ENCODE measurements at places on chromosomes 12 and 14. TPM values are rescaled to one million over a fixed set of nuclear protein-coding genes. Genes with fewer than 3 reads are reported as not detected.

DNA sequence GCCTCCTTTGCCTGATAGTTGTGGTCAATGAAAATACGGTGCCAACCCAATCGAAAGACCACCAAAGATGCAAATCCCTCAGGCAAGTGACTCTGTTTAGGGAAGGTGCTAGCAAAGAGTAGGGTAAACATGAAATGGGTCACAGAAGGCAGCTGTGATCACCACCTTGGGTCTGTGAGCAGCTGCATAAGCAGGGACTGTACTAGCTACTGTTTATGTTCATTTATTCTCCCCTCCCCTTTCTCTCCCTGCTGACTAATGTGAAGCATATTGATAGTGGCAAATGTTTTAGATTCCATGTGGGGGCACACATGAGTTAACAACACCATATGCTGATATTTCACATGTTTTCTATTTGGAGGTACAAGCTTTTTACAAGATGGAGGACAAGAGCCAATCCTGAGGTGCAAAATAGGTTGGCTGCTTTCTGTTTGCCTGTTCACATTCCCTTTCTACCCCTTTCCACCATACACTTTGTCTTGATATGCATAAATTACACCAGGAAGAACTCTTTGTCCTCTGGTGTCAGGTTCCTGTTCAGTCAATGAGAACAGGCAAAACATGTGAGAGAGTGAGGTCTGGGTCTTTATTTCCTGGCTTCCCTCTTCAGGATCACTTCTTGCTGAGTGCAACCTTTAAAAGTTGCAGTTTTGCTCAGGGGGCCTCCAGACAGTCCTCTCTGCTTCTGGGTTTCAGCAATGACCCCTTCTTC lies 71.1 kb downstream of the AVPR1A start:
- DNase-seq, result no peak

- no peak for DNase-seq
Measured at GRCh38 chr14:31266437-31267331, 59.1 kb upstream of the HECTD1 start.

- DNase-seq, result no peak
Measured at GRCh38 chr12:47449797-47450196, 256.0 kb downstream of the RPAP3 start.

DNA sequence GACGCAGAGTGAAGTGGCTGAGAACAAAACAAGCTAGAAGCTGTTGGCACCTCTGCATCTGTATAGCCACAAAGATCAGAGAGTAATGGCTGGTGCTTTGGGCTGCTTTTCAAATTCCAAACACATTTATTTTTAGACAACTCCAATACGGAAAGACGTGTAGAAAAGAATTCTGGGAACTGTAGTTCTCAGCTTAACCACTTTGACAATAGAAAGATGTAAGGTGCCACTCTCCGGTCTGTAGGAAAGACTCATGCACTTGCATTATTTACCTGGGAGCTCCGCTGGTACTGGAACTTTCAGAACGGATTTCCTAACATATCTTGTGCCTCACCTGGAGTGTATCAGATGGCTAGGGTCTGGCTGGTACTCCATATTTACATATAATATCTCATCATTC lies 1.8 kb upstream of the OR4K2 start:
- no peak for DNase-seq

- DNase-seq, result no peak
Measured at GRCh38 chr12:57850854-57851430, 4.4 kb upstream of the CTDSP2 start.

DNA sequence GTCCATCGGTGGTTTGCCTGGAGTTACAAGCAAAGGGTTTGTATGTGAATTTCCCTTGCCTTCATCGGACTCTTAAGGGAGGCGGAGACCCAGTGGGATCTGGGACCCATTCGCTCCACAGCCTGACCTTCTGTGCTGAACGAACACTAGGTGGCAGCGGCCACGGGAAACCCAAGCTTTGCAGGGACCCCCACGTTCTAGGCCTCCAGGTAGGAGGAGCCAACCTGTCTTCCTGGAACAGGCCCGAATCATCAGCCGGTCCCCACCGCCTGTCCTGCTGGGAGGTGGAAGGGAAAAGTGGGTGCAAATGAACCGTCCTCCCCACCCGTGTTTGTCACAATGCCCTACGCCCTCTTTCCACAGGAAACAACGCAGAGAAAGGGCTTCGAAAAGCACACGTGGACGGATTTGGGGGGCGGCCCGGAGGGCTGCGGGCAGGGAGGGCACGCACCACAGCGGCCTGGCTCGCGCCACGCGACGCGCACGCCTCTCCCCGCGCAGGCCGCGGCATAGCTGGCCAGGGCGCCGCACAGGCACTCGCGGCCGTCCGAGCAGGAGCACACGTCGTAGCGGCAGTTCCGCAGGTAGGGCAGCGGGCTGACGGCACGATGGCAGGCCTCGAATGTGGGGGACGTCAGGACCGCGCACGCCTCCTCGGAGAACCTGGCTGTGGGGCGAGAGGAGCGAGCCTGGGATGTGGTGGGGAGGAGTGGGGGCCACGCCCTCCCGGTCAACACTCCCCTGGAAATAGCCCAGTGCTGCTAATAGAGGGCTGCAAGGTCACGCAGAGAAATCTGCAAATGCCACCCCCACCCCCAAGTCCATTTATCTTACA lies 67.8 kb downstream of the VWF start:
- DNase-seq, result peak; percentile 53

DNA sequence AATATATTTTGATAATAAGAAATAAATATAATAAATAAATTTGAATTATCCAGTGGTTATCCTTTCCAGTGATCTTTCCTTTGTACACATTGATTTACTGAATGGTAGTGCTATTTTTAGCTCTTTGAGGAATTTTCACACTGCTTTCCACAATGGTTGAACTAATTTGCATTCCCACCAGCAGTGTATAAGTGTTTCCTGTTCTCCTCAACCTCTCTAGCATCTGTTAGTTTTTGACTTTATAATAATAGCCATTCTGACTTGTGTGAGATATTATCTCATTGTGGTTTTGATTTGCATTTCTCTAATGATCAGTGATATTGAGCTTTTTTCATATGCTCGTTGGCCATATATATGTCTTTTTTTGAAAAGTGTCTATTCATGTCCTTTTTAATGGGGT lies 333.7 kb downstream of the RAD51B start:
- DNase-seq, result no peak

- no peak for DNase-seq
Measured at GRCh38 chr12:100830003-100830795, 35.6 kb downstream of the ANO4 start.

GRCh38 chr12:116879509-116880212 lies 1.6 kb downstream of the HRK start:
- DNase-seq, result peak; percentile 30

DNA sequence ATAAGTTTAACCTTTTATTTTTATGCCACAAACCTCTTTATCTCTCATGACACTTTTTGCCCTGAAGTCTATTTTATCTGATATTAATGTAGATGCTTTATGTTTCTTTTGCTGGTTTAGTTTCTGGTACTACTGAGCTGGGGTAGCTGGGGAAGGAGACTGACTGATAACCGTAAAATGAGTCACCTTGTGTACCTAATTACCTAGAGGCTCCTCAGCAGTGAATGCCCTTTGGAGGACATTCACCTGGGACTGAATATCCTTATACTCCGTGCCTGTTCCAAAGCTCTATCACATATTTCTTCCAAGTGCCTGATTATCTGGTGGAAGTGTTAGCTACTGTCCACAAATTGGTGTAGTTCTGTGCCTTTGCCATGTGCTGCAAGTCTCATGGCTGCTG lies 13.9 kb downstream of the ATL1 start:
- no peak for DNase-seq

- no peak for DNase-seq
Measured at GRCh38 chr12:113040722-113041171, 15.8 kb upstream of the DTX1 start.

DNA sequence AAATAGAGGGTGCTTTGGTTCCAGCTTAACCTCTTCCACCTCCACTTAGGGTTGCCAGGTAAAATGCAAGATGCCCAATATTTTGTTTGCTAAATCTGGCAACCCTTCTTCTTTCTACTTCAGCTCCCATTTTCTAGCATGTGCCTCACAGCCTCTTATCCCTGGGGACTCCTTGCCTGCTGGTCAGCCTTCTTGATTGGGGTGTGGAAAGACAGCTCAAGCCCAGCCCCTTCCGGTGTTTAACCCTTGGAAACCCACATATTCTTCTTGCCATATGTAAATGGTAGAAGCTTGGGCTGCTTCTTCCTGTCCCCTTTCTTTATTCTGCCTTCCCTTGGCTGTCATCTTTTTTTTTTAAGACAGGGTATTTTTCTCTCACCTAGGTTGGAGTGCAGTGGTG lies 5.7 kb downstream of the SPIC start:
- no peak for DNase-seq

DNA sequence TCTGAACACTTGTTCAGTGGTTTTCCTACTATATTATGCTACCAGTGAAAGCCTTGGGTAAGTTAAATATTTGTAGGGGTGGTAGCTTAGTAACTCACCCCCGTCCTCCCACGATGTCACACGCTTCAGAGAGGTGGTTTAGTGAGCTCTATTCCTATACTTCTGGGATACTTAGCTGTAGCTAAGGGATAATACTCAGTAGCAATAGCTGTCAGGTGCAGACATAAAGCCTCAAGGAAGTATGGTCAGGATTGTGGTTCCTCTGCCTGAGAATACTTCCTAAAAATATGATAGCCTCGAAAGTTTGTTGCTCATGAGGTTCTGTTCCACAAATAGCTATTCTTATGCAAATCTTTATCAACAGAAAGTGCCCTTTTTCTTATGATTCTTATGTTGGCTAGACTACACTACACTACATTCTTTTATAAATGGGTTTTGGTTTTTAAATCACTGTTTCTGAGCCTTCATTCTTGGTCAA lies 11.9 kb downstream of the DLST start:
- no peak for DNase-seq

TMEM30B gene
- 1.8 TPM for total RNA-seq

TCP11L2 gene
- total RNA-seq, result 7.7 TPM

FGF23 gene
- total RNA-seq, result not detected

GPR68 gene
- 14.0 TPM for total RNA-seq

OTUB2 gene
- 0.48 TPM for total RNA-seq

KITLG gene
- 0.08 TPM for total RNA-seq

All from activated naive CD8-positive, alpha-beta T cell treated with anti-CD3 and anti-CD28 coated beads for 36 hours (primary cell).